Foreskin fibroblast (primary cell): ENCODE measurements at places on chromosomes 7 and 10.

DNA sequence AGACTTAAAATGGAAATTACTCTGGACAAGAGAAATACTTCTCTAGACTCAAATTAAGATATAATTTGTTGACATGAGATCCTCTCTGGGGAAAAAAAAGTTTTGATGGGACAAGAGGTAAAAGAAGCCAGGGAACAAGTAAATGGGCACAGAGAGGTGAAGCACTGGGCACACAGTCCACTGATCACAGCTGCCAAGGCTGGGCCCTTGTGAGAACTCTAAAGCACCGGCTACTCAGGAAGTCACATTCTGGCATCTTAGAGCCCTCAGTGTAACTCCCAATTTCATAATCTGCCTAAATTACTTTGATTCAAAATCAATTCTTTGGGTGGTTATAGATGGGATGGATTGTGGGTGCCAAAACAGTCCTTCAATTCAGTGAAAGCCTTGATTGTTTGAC lies 123.2 kb upstream of the CACNA2D1 start:
- no peak for DNase-seq

- no peak for DNase-seq
Measured at GRCh38 chr7:126657599-126658358, 595.0 kb downstream of the GRM8 start.

DNA sequence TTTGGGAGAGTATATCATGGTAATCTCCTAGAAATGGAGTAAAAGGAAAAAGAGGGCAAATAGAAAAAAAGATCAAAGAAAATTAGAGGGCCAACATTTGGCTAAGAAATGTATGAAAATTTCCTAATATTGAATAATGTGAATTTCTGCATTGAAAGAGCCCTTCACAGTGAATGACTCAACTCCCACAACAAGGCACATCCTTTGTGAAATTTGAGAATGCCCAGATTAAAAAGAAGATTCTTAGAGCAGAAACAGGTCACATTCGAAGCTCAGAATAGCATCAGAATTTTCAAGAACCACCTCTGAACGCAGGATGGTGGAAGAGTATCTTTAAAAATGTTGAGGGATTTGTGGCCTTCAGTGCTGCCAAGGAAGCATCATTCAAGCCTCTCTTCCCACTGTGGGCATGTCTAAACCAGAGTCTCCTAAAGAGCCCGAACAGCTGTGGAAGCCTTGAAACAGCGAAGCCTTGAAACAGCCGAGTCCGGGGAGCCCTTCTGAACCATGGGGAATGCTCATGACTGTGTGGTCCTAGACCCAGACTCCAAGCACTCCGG lies 43.6 kb downstream of the GUSB start:
- DNase-seq: peak; percentile 17

DNA sequence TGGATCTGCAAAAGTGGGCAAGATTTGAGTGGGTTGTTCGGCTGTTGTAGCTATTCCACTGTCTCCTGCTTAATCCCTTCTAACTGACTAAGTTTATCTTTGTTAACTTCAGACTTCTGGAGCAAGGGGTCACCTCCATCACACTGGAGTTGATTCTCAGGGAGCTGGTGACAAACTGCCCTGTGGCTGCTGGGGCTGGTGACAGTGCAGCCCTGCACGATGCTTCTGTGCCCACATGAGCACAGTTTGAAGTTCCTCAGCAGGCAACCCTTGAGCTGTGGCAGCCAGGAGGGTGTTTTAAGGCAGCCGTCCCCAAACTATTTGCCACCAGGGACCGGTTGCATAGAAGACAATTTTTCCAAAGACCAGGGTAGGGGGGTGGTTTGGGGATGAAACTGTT lies 40.5 kb downstream of the ADRB1 start:
- DNase-seq: no peak

GRCh38 chr10:86706401-86706841 lies 38.1 kb downstream of the LDB3 start:
- DNase-seq: no peak

DNA sequence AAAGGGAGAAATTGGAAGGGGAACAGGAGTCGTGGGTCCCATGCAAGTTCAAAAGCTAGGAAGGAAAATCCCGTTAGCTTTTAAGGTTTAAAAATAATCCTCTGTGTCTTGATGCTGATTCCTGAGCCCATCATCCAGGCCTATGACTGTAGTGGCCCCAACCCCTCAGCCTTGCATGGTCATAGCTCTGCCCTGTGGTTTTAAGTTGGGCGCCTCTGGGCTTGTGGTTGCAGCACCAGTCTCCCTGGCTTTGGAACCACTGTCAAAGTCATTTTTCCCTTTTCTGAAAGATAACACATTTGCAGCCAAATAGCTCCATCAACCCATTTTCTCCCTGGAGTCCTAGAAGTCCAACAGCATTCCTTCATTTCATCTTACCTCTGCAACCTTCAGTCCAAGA lies 13.6 kb downstream of the TMEM236 start:
- no peak for DNase-seq

DNA sequence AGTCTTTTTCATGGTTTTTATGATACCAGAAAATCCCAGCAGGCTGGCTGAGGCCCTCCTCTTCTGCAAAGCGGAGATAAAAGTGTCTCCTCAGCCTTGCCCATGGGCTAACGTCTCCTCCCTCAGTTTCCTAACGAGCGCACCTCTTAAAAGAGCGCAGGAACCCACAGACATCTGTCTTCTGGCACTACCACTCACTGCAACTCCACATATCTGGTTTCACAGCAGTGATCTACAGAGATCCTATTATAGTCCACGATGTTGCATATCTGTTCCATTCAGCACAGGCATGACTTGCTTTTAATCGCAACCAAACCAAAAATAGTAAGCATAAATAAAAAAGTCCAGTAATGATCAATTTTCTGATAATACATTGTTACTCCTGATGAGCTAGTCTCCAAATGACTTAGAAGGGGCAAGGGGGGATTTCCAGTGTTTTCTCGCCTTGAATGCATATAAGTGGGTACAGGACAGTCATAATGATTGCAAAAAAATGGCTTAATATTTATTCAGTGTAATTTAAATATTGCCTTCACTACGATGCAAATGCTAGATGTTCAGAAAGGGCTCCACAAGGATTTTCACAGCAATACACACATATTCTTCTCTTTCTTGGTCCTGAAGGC lies 20.9 kb downstream of the ANKRD22 start:
- DNase-seq: no peak

DNA sequence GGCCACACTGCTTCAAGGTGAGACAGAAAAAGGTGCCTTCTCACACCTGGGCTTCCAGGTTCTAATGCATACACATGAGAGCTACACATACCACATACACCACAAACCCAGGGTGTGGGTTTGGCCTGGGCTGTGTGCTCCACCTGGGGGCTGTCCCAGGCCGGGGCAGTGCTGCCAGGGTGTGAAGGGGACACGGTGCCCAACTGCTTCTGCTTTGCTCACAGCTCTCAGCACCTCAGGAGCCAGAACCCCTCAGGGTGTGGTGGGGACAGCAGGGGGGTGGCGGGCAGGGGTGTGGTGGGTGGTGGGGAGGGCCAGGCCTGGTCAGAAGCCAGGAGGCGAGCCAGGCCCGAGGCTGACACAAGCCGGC lies 51.1 kb downstream of the TMEM209 start:
- DNase-seq: no peak

- no peak for DNase-seq
Measured at GRCh38 chr7:50308532-50309385, 4.2 kb downstream of the IKZF1 start.

- no peak for DNase-seq
Measured at GRCh38 chr7:8443576-8444467, 10.4 kb downstream of the NXPH1 start.

- DNase-seq: no peak
Measured at GRCh38 chr10:74641659-74642058, 184.7 kb upstream of the KAT6B start.

- no peak for DNase-seq
Measured at GRCh38 chr10:98980353-98980752, 255.3 kb downstream of the HPSE2 start.

- no peak for DNase-seq
Measured at GRCh38 chr10:113856563-113856962, 2.1 kb downstream of the NHLRC2 start.

DNA sequence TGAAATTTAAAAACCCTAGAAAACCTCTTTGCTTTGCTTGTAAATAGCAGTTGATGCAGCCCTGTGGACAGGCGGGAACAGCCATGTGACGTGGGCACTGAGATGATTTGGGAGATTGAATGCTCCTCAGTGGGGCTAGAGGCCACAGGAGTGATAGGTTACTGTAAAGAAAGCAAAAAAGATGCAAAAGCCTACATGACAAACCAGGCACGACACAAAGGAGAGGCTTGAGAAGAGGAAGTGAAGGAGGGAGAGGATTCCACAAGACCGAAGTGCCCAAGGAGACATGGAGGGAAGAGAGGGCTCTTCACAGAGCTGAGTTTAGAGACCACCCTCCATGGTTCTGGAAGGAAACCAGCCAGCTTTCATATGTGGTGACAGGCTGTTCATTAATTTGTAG lies 25.7 kb downstream of the IKZF1 start:
- DNase-seq: no peak

- DNase-seq: no peak
Measured at GRCh38 chr7:55156919-55157763, 138.3 kb downstream of the EGFR start.

DNA sequence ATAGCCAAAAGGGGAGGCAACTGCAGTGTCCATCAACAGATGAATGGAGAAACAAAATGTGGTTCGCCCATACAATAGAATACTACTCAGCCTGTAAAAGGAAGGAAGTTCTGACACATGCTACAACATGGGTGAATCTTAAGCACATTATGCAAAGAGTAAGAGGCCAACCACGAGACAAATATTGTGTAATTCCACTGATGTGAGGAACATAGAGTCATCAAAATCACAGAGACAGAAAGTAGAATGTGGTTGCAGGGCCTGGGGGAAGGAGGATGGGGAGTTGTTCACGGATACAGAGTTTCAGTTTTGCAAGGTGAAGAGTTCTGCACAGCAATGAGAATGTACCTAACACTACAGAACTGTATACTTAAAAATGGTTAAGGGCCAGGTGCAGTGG lies 13.7 kb upstream of the C10orf71 start:
- no peak for DNase-seq

DNA sequence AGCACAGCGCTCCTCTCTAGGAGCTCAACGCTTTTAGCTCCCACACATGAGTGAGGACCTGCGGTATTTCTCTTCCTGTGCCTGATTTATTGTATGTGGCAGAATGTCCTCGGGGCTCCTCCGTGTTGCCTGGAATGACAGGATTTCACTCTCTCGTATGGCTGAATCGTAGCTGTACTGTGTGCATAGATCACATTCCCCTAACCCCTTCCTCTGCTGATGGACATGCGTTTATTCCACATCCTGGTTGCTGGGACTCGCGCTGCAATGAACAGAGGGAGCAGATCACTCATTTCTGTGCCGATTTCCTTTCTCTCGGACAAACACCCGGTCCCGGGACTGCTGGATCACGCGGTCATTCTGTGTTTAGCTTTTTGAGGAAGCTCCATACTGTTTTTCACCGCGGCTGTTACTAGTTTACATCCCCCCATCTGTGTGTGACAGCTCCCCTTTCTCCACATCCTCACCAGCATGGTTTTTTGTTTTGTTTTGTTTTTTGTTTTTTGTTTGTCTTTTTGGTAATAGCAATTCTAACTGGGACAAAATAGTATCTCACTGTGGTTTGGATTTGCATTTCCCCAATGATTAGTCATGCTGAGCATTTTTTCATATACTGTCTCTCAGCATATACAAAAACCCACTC lies 76.3 kb downstream of the FOXL3 start:
- DNase-seq: peak; percentile 36
